ENCODE measurements at places on chromosomes 3 and 15. TPM values are rescaled to one million over a fixed set of nuclear protein-coding genes. Genes with fewer than 3 reads are reported as not detected.

Gene GPR156
- total RNA-seq = 0.32 TPM

Gene CD96
- total RNA-seq = under 0.01 TPM

Gene BAHD1
- 3.5 TPM for total RNA-seq

Gene ZPLD1
- under 0.01 TPM for total RNA-seq

Gene DAG1
- 14.0 TPM for total RNA-seq

Gene EPHB1
- 0.63 TPM for total RNA-seq

Gene TTC21A
- 4.8 TPM for total RNA-seq

Gene ZBBX
- not detected for total RNA-seq

Gene DNASE1L3
- not detected for total RNA-seq

Gene MOBP
- total RNA-seq = not detected

Gene CILP
- 0.79 TPM for total RNA-seq

Data from bronchial smooth muscle cell (primary cell).